AML-193 (cell line): ENCODE measurements at places on chromosomes 4 and X.

DNA sequence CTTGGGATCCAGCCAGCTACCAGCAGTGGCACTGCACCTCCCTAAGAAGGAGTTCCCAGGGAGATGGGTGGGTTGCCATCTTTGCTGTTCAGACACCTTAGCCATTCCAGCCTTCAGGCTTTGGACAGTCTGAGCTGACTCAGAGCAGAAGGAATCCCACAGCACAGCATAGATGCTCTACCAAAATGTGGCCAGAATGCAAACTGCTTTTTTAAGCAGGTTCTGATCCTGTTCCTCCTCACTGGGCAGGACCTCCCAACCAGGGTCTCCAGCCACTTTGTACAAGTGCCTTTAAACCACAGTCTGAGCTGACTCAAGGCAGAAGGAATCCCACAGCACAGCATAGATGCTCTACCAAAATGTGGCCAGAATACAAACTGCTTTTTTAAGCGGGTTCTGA lies 209.0 kb downstream of the NPNT start:
- DNase-seq: no peak

- peak; percentile 17 for DNase-seq
Measured at GRCh38 chr4:74223801-74224200, 65.9 kb downstream of the MTHFD2L start.

DNA sequence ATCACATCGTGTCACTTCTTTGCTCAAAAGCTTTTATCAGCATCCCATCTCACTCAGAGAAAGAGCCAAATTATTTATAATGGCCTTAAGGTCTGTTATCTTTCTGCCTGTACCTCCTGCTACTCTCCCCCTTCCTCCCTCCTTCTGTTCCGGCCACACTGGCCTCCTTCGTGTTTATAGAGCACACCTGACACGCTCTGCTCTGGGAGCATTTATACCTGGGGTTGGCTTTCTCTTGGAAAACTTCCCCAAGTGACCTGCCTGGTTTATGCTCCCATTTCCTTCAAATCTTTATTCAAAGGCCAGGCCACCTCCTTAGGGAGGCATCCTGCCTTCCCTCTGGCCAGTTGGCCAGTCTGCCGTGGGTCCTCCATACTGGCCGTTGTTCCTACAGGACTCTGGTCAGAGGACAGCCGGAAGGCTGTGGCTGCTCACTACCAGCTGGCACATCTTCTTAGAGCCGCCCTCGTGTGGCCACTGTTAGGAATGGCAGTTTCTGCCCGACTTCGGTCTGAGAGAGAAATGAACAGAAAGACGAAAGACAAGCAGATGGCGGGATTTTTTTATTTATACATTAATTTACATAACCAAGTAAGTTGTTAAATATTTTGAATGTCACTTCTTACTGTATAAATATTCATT lies 80.2 kb upstream of the CBLL2 start:
- DNase-seq: peak; percentile 6

DNA sequence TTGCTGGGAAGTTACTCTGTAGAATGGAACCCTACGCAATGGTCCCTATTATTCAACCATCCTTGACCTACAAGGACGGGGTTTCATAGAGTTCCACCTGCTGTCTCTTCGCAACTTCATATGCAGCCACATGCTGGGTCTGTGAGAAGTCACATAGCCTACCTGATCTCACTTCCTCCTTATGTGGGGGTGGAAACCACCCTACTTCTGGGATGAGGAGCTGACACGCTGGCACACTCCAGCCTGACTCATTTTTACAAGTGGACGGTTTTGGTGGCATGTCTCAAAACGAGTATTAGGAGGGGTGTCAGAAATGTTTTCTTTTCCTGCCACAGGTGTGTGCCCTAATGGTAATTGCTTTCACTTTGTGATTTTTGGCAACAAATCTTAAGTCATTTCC lies 36.8 kb upstream of the ARSD start:
- DNase-seq: no peak

GRCh38 chr4:22686141-22686540 lies 6.6 kb upstream of the GBA3 start:
- no peak for DNase-seq

DNA sequence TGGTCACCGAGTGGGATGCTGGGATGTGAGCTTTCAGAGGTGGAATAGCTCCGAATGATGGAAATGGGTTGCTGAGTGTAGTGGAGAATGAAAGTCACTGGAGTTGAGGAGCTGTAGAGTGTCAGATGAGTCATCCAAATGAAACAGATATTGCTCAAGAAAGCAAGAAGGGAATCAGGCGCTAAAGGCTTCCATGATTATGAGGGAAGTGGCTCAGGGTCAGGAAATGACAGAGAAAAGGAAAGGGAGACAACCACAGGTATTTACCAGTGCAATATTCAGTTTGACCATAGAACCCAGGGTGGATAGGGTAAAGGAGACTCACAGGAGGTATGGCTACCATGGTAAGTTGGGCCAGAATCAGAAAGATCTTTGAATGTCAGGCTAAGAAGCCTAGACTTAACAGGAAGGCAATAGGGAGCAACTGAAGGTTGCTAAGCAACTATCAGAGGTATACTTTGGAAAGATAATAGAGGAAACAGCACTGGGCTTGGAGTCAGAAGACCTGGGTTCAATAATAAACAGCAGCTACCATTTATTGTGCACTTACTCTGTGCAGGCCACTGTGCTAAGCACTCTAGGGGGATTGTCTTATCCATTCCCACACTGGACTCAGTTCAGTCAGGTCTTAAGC lies 11.7 kb downstream of the LAS1L start:
- DNase-seq: peak; percentile 16

DNA sequence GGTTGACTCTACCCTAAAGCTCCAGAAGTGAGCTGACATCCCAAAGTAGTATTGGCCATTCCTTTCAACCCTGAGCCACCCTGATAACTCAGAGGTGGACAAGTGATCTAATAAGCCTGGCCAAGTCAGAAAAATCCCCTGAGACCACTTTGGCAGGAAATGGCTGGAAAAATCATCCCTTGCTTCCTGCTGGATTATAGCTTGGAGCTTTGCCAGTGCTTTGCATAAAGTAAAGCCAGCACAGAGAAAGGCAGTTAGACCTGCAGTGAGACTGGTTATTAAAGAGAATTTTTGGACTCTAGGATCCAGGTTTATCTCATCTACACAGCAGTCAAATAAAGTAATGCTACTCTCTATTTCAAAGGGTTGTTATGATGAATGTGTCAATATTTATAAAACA lies 6.4 kb downstream of the CXCL3 start:
- no peak for DNase-seq

GRCh38 chrX:19721726-19722370 lies 165.6 kb downstream of the SH3KBP1 start:
- no peak for DNase-seq

GRCh38 chr4:139053909-139054308 lies 38.3 kb downstream of the NOCT start:
- no peak for DNase-seq

DNA sequence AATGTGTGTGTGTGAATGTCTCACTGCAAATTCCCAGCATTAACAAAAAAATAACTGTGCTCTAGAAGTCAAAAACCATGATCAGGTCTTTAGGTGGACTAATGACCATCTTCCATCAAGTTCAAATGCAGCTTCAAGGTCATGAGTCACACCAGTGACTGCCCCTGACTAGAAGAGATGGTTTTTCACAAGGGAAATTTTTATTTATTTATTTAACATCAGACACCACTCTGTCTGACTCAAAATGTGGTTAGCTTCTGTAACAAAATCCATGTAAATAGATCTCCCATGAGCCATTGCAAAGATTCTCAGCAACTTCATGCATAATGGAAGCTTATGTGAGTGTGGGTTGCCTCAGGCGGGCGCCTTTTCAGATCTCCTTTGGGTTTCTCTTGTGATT lies 219.2 kb downstream of the KIT start:
- DNase-seq: no peak

DNA sequence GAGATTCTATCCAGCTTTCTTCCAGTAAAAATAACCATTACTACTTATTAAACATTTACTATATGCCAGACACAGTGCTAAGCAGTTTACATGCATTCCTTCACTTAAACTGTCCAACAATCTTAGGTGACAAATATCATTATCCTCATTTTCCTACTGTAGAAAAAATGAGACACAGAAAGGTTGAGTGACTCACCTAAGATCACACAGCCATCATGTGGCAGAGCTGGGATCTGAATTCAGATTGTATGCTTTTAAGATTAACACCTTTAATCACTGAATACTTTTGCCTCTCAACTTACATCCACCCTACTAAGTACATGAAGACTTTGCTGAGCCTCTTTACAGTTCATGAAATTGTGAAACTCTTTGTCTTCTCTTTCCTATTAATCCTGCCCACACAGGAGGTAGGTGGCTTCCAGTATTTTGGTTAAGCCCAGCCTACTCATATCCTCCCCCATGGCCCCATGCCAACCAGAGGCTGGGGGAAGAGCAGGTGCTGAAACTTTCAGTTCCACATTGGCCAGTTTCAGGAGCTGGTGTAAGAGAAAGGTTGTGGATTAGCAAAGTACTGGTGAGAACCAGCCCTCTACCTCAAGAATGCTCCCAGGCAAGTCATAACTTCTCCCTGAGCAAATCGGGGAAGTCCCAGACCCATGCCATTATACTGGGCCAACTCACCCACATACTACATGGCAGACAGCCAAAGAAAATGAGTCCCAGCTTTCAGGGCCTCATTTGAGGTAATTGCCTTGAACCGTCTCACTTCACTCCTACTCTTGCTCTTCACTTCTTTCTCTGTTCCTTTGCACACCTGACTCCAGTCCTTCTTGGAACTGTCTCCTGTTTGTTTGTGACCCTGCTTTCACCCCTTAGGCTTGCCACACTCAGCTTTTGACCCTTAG lies 211.1 kb downstream of the GUCY2F start:
- no peak for DNase-seq

- no peak for DNase-seq
Measured at GRCh38 chr4:79209081-79209480, 116.8 kb downstream of the NAA11 start.

GRCh38 chr4:112735474-112735951 lies 98.6 kb downstream of the LARP7 start:
- no peak for DNase-seq

DNA sequence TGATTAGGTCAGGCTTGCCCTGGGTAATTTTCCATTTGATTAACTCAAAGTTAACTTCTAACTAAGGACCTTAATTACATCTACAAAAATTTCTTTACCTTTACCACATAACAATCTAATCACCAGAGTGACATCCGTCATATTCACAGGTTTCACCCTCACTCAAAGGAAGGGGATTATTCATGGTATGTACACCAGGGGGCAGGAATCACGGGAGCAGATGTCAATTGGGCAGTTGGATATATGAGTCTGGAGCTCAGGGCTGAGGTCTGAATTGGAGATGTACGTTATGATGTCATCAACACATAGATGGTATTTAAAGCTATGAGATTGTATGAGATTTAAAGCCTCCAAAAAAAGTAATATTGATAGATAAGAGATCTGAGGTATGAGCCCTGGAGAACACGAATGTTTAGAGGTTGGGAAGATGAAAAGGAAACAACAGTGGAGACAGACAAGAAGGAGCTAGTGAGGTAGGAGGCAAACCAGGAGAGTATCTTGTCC lies 52.9 kb downstream of the PGRMC1 start:
- DNase-seq: no peak

DNA sequence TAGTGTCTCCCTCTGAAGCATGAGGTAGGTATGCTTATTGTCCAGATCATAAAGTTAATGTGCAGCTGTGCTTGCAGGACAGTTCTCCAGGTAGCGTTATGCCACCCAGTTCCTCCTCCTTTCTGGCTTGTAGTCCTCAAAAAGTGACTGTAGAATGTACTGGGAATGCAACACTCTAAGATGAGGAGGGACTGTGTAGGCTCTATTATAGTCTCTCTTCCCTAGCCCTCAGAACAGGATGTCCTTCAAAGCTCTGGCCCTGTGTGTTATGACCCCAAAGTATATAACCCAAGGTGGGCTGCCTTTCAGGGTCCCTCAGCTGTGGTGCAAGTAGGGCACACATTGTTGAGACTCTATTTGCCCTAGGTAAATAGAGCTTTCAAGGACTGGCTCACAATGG lies 20.8 kb upstream of the MANBA start:
- no peak for DNase-seq

- peak; percentile 40 for DNase-seq
Measured at GRCh38 chr4:75432683-75433082, 81.5 kb downstream of the RCHY1 start.

- peak; percentile 48 for DNase-seq
Measured at GRCh38 chrX:12946838-12947544, 27.9 kb upstream of the TMSB4X start.

DNA sequence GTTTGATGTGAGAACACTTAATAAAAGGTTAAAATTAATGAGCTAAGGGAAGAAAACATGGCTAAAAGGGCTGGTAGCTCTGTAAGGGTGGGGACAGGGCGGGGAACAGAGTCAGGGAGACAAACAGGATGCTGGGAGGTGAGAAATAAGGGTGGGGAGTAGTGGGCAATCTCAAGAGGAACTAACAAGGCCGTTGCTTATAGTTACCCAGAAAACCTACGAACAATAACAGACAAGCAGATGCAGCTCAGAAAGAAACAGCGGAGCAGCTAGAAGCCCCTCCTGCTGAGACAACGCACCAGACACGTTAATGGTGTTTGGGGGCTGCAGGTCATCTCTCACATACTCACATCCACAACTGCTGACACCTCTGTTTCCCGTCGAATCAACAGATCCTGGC lies 9.7 kb upstream of the KLF3 start:
- DNase-seq: no peak

GRCh38 chr4:147768113-147768512 lies 36.2 kb downstream of the ARHGAP10 start:
- DNase-seq: peak; percentile 81

DNA sequence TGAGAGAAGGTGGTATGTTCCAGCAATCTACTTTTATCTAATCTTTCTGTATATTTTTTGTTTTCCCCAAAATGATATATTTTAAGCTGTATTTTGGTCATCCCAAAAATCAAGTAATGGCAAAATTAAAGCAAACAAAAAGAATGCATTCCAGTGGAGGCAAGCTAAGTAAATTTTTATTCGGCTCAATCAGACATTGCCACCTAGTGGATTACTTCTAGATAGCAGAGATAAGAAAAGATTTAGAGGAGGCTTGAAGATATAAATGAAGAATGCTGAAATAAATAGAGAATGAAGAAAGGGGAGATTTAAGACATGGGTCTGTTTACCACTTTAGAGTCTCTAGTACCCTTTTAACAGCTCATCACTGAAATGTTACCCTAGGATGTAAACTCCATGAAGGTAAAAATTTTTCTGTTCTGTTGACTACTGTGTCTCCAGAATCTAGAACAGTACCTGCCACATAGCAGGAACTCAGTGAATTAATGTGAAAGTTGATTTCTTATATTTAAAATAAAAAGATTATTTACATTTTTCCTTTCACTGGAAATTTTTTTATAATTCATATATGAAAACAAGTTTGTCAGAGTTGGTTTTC lies 110.9 kb upstream of the ANK2 start:
- peak; percentile 43 for DNase-seq

DNA sequence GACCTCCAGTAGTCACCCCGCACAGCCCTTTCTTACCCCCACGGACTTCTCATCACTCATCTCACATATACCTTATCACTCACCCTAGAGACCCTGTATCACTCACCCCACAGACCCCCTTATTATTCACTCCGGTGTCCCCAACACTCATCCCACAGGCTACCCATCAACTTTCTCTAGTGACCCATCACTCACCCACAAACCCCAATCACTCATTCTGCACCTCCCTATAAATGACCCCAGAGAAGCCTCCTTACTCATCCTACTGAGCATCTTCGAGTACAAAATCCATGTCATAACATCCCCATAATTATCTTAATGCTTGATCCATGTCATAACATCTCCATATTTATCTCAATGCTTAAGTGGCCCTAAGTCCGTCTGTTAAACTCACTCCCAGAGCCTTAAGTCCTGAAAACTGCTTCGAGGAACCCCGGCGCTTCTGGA lies 934 bp downstream of the ZNF41 start:
- no peak for DNase-seq

GRCh38 chrX:77938083-77938680 lies 27.7 kb downstream of the ATP7A start:
- DNase-seq: no peak
